ENCODE measurements at places on chromosomes 3 and 15.

DNA sequence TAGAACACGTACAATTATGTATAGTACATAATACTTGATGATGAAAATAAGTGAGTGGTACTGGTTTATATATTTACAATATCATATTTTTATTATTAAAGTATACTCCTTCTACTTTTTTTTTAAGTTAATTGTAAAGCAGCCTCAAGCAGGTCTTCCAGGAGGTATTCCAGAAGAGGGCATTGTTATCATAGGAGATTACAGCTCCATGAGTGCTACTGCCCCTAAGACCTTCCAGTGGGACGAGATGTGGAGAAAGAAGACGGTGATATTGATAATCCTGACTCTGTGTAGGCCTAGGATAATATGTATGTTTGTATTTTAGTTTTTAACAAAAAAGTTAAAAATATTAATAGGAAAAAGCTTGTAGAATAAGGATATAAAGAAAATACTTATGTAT, 40.3 kb upstream of the SCN5A start:
- no peak for DNase-seq

DNA sequence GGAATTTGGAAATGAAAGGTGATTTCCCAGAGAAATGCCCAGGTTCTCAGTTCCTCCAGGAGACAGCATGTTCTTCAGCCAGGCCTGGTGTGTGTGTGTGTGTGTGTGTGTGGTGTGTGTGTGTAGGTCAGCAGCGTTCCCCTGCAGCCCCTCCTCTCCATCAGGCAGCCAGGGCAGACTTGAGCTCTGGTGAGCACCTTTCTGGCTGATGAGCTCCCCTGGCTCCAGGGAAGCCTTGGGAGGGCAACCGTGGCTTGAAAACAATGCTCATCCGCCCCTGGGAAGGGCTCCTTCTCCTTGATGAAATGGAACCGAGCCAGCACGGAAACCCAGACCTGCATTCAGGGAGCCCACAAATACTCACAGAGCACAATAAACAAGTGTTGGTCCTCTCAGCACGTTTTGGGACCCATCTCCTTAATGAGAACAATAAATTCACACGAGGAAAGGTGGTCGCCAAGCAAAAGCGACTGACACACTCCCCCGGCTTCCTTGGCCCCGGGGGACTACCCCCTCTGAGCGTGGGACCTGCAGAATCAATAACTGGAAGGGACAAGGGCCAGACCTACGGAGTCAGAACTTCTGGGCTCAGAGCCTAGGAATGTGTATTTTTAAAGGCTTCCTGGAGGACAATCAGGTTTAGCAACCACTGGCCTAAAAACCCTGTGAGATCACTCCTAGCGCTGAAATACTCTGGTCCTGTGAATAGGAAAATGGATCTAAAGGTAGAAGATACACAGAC, 38.6 kb upstream of the HES1 start:
- DNase-seq = no peak

DNA sequence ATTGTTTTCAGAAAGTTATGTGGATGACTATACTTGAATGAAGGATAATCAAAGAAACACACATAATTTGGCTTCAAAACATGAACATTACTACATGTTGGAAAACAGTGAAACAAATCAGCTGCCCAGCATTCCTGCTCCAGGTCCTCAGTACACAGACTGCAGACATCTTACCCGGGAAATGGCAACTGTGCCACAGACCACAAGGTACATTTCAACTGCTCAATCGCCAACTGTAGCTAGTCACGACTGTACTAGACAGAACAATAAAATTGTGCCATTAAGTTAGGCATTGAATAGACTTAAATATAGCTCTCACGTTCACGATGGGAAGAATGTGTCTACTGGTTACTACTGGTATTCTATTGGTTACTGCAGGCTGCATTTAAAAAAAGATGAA, 5.0 kb downstream of the NAA50 start:
- no peak for DNase-seq

DNA sequence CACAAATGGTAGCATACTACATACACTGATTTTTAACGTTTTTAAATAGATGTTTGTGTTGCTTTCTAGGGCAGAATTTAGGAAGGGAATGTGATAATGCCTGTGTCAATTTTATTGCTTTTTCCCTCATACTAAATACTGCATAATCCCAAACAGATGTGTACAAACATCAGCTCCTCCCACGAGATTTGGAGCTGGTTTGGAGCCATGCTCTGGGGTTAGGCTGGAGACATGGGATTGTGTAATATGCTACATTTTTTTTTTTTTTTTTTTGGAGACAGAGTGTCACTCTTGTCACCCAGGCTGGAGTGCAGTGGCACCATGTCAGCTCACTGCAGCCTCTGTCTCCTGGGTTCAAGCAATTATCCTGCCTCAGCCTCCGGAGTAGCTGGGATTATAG, 80.1 kb downstream of the EBLN2 start:
- no peak for DNase-seq

GRCh38 chr3:45387171-45387570, 1.2 kb upstream of the LARS2 start:
- DNase-seq = no peak

- DNase-seq = no peak
Measured at GRCh38 chr3:11929531-11929930, 74.7 kb upstream of the SYN2 start.

DNA sequence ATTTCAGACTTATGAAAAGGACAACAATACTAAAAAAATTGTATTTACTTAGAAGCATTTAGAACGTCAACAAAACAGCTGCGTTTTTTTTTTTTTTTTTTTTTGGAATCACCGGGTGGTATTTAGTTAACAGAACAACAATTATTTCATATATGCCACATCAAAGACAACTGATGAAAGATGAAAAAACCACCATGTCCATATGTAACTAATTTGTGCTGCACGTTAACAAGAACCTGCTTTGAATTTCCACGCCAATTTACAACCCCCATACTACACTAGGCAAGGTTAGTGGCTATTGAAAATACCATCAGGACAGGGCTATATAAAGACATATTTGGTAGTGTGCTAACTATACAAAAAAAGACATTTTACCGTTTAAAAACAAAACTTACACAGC, 189.3 kb upstream of the ROBO1 start:
- DNase-seq = no peak

- peak; percentile 32 for DNase-seq
Measured at GRCh38 chr15:74609938-74610301, 5.7 kb upstream of the CLK3 start.

- DNase-seq = no peak
Measured at GRCh38 chr3:7015683-7016440, 154.9 kb downstream of the GRM7 start.

DNA sequence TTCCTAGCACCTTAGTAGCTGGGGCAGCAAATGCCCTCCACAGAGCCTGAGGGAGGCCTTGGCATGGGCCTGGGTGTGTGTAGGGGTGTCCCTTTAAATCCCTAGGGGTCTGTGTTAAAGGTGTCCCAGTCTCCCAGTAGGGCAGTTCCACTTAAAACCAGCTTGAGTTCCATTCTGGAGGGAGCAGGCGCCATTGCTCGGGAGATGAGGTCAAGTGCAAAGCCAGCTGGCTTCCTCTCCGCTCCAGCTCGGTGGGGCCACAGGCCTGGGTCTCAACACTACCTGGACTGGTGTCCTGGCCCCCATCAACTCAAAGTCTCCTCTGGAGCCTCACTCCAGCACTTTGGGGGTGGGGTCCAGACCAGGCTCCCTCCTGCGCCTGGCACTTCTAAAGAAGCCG, 25.2 kb downstream of the FEM1B start:
- DNase-seq = no peak

- DNase-seq = peak; percentile 67
Measured at GRCh38 chr3:169218314-169218983, 445.1 kb downstream of the MECOM start.

DNA sequence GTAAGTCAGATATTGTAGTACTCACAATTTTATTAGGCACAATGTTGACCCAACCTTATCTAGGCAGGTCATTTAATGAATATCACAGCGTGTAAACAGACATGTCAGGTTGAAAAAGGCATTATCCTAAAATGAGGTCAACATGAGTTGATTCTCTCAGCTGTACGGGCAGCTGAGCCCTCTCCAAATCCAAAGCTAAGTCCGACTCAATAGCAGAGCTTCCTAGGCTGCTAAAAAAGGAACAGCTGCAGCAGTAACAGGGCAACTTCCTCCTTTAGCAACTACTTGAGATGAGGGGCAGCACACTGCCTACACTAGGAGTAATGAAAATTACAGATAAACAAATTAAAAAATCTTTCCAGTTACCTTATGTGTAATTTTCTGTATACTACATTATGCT, 189.2 kb downstream of the CADM2 start:
- DNase-seq = no peak

GRCh38 chr3:46860017-46860809, 3.0 kb downstream of the MYL3 start:
- peak; percentile 48 for DNase-seq

- DNase-seq = peak; percentile 21
Measured at GRCh38 chr3:48267782-48268181, 26.9 kb downstream of the ZNF589 start.

GRCh38 chr3:182794455-182795388, 1.4 kb downstream of the ATP11B start:
- DNase-seq = no peak

Measured in hepatocyte (in vitro differentiated cells).